ENCODE measurements at places on chromosomes 5 and 9.

- no peak for DNase-seq
Observed at GRCh38 chr5:11273180-11273903, 512.3 kb upstream of the DAP start.

DNA sequence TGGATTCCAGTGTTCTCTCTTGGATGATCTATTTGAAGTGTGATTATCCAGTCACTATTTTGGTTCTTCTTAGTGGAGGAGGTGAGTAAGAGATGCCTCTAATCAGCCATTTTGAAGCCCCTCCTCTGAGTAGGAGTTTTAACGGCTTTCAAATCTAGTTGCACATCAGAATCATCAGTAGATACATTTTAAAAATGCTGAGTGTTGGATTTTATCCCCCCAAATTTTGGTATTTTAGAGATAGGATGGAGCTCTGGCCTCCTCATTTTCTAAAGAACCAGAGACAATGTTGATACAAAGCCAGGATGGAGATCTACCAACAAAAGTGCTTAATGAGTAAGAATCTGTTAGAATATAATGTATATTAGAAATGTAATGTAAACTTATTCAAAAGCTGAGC, 1061.0 kb upstream of the WWC1 start:
- DNase-seq = no peak

- DNase-seq = no peak
Observed at GRCh38 chr9:16281707-16282106, 588.8 kb downstream of the BNC2 start.

DNA sequence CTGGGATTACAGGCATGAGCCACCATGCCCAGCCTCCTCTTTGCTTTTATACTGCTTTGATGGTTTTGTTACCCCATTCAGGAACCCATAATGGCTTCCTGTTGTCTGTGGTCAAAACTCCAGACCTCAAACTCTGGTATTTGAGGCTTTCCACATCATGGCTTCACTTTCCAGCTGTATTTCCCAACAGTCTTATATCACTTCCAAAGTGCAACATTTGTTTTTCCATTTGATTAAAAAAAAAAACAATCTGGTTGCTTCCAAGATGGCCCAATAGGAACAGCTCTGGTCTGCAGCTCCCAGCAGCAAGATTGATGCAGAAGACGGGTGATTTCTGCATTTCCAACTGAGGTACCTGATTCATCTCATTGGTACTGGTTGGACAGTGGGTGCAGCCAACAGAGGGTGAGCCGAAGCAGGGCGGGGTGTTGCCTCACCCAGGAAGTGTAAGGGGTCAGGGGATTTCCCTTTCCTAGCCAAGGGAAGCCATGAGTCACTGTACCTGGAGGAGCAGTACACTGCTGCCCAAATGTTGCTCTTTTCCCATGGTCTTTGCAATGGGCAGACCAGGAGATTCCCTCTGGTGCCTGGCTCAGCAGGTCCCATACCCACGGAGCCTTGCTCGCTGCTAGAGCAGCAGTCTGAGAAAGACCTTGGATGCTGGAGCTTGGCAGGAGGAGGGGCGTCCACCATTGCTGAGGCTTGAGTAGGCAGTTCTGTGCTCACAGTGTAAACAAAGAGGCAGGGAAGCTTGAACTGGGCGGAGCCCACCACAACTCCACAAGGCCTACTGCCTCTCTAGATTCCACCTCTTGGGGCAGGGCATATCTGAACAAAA, 458.4 kb downstream of the KDM4C start:
- no peak for DNase-seq

- DNase-seq = no peak
Observed at GRCh38 chr9:130187523-130187846, 15.3 kb downstream of the NCS1 start.

- no peak for DNase-seq
Observed at GRCh38 chr9:99137225-99137624, 32.3 kb downstream of the TGFBR1 start.

Measured in Panc1 (cell line).